ENCODE measurements at places on chromosomes 6 and 20. TPM values are rescaled to one million over a fixed set of nuclear protein-coding genes. Genes with fewer than 3 reads are reported as not detected.
A peak's percentile ranks its signal among the peaks of the same experiment; 100 is the strongest.

GRCh38 chr6:131923356-131923755 lies 27.8 kb downstream of the CCN2 start:
- no peak for DNase-seq

- no peak for DNase-seq
Measured at GRCh38 chr20:37755665-37756064, 61.8 kb downstream of the CTNNBL1 start.

GRCh38 chr6:65450451-65450850 lies 256.6 kb downstream of the EYS start:
- DNase-seq, result no peak

DNA sequence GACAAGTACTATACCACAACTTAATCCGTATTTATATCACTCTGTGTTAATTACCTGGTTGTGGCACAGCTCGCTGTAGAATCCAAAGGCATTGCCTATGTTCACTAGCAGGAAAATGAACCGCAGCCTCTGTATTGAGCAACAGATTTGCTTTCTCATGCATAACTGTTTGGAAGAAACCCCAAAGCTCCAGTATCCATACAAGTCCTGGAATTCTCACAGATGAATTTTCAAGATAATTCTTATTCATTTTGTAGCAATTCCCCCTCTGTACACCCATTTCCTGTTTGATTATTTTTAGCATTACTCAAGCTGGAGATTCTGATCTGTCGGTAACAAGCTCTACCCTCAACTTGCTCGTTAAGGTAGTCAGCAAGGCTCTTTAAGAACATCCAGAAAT lies 63.5 kb downstream of the STMND1 start:
- DNase-seq, result no peak

DNA sequence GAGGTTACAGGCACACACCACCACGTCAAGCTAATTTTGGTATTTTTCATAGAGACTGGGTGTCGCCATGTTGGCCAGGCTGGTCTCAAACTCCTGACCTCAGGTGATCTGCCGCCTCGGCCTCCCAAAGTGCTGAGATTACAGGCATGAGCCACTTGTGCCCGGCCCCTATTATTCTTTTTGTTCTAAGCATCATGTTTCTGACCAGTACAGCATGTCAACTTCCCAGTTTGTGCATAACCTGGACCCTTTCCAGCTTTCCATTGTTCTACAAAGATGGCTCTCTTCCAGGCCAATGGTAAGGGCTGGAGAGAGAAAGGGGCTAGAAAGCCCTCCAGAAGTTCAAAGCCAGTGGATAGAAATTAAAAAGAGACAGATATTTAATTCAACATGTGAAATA lies 91.3 kb upstream of the TNFAIP3 start:
- no peak for DNase-seq

- no peak for DNase-seq
Measured at GRCh38 chr6:25175681-25176080, 103.5 kb upstream of the CARMIL1 start.

- DNase-seq, result no peak
Measured at GRCh38 chr6:21200134-21200870, 393.2 kb upstream of the SOX4 start.

GRCh38 chr6:120405947-120406346 lies 928.3 kb downstream of the TBC1D32 start:
- DNase-seq, result no peak

DNA sequence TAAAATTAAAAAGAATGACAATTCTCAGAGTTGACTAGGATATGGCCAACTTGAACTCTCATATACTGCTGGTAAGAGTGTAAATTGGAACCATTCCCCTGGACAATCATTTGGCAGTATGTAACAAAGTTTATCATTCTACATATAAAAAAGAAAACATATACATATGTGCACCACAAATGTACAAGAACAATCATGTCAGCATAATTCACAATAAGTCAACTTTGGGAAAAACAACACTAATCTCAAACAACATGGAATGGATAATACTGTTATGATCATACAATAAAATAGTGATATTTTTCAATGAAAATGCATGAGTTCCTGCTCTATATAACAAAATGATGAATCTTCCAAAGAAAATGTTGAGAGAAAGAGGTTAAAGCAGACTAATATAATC lies 1078.7 kb upstream of the EPHA7 start:
- DNase-seq, result no peak

DNA sequence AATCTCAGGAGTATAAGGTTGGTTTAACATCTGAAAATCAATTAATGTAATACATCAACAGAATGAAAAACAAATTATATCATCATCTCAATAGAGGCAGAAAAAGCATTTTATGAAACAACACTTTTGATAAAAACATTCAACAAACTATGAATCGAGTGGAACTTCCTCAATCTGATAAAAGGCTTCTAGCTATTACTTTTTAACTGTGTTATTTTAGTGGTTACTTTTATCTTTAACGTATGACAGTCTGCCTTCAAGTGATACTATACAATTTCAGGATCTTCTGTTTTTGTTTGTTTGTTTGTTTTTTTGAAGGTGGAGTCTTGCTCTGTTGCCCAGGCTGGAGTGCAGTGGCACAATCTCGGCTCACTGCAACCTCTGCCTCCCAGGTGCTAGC lies 73.7 kb downstream of the ZFAND3 start:
- no peak for DNase-seq

DNA sequence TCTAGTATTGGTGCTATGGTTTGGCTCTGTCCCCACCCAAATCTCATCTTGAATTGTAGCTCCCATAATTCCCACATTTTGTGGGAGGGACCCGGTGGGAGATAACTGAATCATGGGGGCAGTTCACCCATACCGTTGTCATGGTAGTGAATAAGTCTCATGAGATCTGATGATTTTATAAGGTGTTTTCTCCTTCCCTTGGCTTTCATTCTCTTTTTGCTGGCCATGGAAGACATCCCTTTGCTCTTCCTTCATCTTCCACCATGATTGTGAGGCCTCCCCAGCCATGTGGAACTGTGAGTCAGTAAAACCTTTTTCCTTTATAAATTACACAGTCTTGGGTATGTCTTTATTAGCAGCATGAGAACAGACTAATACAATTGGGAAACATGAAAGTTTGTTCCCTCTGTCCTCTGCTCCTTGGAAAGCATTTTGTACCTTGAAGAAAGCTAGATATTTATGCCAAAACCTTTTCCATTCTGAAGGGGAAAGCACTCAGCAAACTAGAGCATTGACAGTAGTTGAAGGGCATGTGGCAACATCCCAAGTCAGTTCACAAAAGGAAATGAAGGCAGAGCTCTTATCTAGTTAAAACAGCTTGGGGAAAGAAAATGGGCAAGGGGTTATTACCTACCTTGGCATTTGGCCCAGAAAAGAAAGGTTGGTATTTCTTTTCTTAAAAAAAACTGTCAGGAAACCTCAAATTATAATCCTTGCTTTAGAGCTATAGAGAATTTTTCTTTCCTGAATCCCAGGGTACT lies 10.7 kb upstream of the TNFAIP3 start:
- DNase-seq, result no peak

DNA sequence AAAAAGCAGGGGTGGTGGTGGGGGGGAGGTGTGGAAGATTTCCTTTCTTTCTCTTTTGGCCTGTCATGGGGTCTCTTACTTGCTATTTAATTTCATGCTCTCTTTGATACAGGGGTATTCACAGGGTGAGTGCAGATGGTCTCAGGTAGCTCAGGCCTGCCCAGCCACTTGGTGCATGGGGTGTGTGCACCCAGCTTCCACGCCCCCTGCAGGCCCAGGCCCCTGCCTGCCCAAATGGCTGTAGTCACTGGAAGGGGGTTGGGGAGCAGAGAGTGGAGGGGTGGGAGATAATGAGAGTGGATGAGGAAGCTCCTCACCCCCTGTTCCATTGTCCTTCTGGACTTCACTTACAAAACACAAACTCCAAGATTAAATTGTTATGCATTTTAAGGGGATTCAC lies 133.6 kb upstream of the SGK1 start:
- no peak for DNase-seq

- DNase-seq, result peak; percentile 26
Measured at GRCh38 chr6:109595998-109596397, 95.0 kb downstream of the AK9 start.

GRCh38 chr6:148493424-148493823 lies 150.8 kb downstream of the SASH1 start:
- no peak for DNase-seq

GRCh38 chr6:137761072-137761471 lies 106.0 kb upstream of the TNFAIP3 start:
- no peak for DNase-seq

DNA sequence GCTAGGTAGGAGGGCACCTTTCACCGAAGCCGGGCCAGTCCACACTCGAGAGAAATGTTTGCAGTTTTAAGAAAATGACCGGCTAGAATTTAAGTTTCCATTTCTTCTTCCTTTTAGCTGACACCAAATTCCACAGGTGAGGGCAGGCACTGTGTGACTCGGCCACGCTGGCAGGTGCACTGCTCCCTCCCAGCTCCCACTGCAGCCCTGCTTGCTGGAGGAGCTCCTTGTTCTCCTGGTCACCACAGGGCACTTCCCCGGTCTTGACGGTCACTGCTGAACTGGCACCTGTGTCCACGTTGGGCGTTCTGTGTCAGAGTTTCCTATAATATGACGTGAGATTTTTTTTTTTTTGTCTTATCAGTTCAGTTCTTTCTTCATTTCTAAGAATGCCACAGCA lies 3.6 kb upstream of the KIF25 start:
- DNase-seq, result no peak

DNA sequence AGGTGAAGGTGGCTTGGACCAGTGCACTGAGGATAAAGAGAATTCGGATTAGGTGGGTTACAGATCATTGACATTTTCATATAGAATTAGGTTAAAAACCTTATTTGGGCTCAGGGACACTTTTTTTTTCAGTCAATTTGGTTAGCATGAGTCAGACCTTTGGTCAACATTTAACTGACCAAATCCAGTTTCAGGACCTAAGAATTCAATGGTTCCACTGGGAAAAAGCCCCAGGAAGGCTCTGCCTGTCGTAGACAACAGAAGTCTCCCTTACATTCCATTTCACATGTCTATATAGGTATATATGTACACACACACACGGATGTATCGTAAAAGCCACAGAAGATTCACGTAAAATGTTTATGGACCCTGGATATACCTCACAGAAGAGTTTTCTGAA lies 184.2 kb upstream of the RREB1 start:
- no peak for DNase-seq

DNA sequence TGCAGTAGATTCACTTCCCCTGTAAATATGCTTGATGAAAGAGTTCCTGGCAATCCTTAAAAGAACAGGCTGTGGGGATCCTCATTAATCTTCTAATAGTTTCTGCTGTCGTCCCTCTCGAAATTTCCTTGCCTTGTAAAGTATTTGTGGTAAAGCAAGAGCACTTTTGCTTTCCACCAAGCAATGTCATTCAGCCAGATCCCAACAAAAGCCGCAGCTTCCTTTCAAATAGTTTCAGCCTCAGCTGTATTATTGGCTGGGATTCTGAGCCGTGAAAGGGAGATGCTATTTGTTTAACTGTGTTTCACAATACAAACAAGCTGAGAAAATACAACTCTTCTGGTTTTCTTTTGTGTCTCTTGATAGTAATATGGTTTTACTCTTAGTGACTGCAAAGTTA lies 48.9 kb upstream of the EPHA7 start:
- DNase-seq, result no peak

DNA sequence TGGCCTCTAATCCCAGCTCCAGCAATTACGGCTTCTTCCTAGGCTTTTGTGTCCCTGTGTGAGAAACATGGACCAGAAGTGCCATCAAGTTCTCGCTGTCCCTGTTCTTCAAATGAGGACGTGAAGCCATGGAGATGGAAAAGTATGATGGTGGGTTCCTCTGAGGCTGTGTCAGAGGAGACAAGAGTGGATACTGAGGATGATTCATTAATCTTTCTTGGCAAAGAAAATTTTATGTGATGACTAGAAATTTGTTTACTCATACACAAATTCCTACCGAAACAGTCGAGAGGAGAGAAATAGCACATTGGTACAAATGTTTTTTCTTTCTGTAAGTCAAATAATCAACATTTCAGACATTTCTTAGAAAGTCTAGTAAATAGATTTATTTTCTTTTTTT lies 35.0 kb upstream of the PNRC1 start:
- DNase-seq, result no peak

DNA sequence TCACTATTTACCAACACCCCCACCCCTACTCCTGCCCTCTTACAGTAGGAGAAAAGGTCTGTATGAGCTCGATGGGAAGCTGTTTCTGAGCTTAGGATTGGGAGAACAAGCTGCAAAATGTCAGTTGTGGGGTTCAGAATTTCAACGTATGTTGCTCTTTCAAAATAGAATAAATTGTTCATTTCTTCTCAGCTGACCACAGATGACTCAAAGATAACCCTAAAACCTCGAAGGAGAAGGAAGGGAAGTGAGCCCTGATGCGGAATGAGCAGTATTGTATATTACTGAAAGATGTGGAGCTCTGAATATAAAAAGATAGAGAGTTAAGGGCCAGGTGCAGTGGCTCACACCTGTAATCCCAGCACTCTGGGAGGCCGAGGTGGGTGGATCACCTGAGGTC lies 35.9 kb upstream of the MYLIP start:
- no peak for DNase-seq

DNA sequence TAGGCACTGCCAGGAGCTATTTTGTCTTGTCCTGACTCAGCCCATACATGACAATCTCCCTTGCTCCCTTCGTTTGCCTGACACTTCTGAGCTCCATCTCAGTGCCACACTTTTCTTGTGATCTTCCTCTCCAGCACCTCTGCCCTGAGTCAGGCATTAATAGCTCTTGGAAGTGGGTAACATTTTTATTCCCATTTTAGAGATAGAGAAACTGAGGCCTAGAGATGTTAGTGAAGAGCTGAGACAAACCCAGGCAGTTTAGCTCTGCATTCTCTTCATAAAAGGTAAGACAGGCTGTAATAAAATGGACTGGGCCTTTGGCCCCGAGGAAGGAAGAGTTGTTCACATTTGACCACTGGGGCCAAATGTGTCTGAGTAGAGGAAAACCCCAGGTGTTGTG lies 167.4 kb downstream of the DHX35 start:
- DNase-seq, result no peak

DNA sequence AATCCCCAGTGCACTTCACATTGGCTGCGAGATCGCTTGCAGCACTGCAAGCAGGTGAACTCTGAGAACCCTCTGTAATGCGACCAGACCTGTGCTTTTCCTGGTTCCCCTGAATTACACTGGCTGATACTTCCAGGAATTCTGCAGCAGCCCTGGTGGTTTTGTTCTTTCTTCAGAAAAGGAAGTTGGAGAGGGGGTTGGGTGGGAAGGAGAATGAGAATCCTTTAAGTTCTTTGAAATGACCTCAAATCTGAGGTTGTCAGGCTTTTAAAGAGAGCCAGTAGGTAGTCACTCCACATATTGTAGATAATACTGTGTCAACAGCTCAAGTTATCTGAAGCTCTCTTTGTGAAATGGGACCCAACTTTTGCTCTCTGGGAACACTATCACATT lies 62.4 kb downstream of the GCNT2 start:
- no peak for DNase-seq

GRCh38 chr20:4869290-4870193 lies 131.8 kb downstream of the SLC23A2 start:
- peak; percentile 27 for DNase-seq

Gene SERINC1
- 130 TPM for total RNA-seq

Gene PGC
- total RNA-seq, result not detected

Gene DEFB116
- not detected for total RNA-seq

Gene ADGRF5
- not detected for total RNA-seq

Gene CRISP3
- total RNA-seq, result not detected

Gene FNDC1
- total RNA-seq, result not detected

Gene ZGPAT
- 49.9 TPM for total RNA-seq

Gene PTGIS
- not detected for total RNA-seq
